Naive thymus-derived CD8-positive, alpha-beta T cell (primary cell): ENCODE measurements at places on chromosomes 7 and 10.

DNA sequence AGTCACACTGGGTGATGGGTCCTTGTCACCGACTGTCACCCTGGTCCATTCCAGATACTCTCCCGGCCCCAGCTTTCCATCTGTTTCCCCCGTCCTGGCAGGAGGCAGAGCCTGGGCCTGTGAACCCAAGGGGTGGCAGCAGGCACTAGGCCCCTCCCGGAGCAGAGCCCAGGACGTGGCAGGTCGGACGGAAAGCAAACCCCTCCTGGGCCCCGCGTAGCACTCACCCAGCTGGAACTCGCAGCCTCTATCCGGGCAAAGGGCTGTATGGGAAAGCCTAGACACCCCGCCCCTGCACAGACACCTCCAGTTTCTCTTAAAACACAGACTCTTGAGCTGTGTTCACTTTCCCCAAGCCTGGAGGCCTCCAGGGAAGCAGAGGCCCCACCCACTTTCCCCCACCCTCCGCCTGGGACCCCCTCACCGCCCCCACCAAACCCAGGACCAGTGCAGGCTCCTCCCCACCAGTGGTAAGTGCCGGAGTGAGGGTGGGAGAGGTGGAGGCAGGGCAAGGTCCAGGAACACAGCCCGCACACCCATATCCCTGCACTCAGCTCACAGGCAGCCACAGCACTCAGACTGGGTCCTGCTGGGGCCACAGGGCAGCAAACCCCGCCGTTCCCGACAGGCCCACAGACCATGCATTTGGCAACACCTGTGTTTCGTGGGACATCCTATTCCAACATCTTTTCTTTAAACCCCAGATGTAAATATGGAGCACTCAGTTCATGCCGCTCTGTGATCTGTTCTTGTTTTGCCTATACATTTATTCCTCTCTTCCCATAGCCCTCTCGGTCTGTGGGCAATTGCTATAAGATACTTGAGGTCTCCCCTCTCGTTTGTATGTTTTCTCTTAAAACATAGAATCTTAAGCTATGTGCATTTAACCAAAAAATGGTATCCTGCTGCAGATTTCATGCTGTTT is 98.2 kb upstream of the PDGFA start:
- no peak for DNase-seq

DNA sequence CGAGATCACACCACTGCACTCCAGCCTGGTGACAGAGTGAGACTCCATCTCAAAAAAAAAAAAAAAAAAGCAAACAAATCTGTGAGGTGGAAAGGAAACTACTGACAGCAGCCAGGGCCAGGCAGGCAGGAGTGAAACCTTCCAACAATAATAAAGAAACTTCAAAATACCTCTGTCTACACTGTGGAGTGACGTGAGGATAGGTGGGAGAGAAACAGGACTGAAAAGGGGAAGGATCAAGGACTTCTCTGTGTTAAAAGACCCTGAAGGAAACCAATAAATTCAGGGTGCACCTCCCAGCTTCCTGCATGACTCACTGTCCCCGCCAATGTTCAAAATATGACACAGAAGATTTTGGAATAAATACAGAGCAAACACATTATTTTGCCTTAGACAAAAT is 82.9 kb downstream of the KIAA1549 start:
- DNase-seq = no peak

DNA sequence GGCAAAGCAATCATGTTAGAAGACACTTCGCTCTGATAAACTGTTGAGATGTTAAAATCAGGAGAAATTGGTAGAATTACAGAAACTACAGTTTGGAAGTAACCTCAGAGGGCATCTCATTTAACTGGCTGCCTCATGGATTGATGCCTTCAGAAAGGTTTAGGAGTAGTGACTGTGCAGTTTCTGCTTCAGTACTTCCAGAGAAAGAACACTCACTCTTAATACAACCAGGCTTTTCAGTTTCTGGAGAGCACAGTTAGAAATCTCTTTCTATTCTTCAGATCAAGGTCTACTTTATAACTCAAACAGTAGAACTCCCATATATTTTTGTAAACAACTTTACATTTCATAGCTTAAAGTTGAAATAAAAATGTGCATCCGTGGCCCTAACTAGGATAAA is 1358.9 kb upstream of the LRRTM3 start:
- no peak for DNase-seq

GRCh38 chr10:9305018-9305655 is 1250.6 kb downstream of the GATA3 start:
- no peak for DNase-seq

GRCh38 chr7:97215556-97215955 is 98.1 kb downstream of the SDHAF3 start:
- no peak for DNase-seq

GRCh38 chr7:55148571-55148970 is 129.8 kb downstream of the EGFR start:
- DNase-seq = no peak

- DNase-seq = no peak
These were observed 61.0 kb downstream of the CAMK2B start for GRCh38 chr7:44264221-44264931.
